Lower lobe of right lung (tissue), 2 donors: ENCODE measurements at places on chromosomes 5 and 9. TPM values are rescaled to one million over a fixed set of nuclear protein-coding genes. Genes with fewer than 3 reads are reported as not detected.
A peak's percentile ranks its signal among the peaks of the same experiment; 100 is the strongest.

The RNF183 gene
- not detected for total RNA-seq

The C5orf58 gene
- total RNA-seq, result not detected

The ROPN1L gene
- 11.5 TPM for total RNA-seq

The PLAC8L1 gene
- not detected for total RNA-seq

The SLC1A3 gene
- total RNA-seq, result 52.1 TPM

The SPINK13 gene
- total RNA-seq, result not detected

The KIF4B gene
- total RNA-seq, result not detected

The SLC6A18 gene
- not detected for total RNA-seq

DNA sequence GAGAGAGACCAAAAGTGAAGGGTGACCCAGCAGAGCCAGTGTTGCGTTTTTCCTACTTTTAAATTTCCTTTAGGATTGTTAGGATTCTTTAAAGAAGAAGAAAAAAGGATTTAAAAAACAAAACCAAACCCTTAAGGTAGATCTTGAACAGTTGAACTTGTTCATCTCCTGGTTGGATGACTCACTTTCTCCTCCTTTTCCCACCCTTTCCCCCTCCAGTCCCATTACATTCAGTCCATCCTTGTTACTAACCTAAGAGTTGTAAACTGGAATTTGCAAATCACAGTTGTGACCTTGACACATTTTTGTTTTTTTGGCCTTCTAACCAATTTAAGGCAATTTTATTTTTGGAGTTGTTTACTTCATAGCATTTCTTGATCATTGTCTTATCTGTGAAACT lies 289.2 kb downstream of the ARHGAP26 start:
- no peak for DNase-seq
- H3K27me3 ChIP-seq, result no peaks in the 10 kb centered on the region
- H3K4me3 ChIP-seq, result no peak overlapping the region
- no peaks in the 10 kb centered on the region for H3K36me3 ChIP-seq
- no peak overlapping the region for H3K27ac ChIP-seq

DNA sequence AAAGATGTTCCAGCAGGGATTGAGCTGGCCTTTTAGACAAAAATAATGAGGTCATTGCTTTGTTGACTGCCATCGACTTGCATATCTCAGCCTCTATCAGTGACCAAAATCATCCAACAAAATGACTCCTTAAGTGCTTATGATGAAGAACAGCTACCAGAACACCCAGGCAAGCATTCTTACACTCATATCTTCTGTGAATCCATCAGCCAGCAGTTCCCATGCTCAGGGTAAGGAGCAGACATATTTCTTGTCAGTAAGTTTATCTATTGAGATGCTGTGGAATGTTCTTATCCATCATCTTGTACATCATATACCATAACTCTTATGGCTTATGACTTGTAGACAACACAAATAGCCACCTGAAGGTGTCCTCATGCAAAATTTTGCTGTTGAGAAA lies 20.2 kb upstream of the SPDL1 start:
- DNase-seq, result no peak
- no peaks in the 10 kb centered on the region for H3K4me1 ChIP-seq
- H3K27ac ChIP-seq, result no peak overlapping the region
- no peaks in the 10 kb centered on the region for H3K27me3 ChIP-seq
- no peak overlapping the region for H3K4me3 ChIP-seq
- H3K36me3 ChIP-seq, result no peaks in the 10 kb centered on the region

DNA sequence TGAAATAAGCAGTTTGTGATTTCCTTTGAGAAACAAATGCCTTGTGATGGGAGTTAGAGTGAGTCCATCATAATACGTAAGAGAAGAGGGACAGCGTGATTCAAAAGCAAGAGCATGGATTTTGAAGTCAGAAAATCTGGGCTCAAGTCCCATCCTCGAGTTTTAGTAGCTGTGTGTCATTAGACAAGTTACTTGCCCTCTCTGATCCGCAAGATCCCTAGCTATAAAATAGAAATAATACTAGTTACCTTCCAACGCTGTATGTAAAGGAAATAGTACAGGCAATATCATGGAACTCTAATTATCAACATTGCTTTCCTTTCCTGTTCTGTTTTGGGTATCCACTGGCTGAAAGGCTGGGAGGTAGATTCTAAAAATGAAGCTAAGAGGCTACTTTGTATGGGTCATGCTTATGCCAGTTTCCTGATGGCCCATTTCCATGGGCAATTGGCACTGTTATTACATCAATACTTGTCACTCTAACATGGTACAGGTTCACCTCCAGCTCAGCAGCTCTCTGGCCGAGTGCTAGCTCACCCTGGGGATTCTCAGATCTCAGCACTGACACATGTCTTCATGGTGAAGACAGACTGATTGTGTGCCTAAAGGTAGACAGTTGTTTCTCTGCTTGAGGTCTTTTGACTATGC lies 241.7 kb upstream of the KLF4 start:
- H3K27me3 ChIP-seq, result no peaks in the 10 kb centered on the region
- DNase-seq, result no peak
- no peak overlapping the region for H3K27ac ChIP-seq
- H3K36me3 ChIP-seq, result no peaks in the 10 kb centered on the region

DNA sequence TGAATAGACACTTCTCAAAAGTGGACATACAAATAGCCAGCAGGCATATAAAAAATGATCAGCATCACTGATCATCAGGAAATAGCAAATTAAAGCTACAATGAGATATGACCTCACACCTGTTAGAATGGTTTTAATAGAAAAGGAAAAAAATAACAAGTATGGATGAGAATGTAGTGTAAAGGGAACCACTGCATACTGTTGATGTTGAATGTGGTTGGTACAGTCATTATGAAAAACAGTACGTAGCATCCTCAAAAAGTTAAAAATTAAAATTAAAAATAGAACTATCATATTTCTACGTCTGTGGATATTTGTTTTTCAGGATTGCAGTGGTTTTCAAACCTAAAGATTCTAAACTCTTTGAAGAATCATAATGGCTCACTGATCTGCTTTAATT lies 215.1 kb upstream of the NREP start:
- no peak overlapping the region for H3K27ac ChIP-seq
- no peaks in the 10 kb centered on the region for H3K27me3 ChIP-seq
- H3K4me1 ChIP-seq, result no peaks in the 10 kb centered on the region
- H3K4me3 ChIP-seq, result no peak overlapping the region

- peak overlapping the region; percentile 26 for H3K4me3 ChIP-seq
- no peaks in the 10 kb centered on the region for H3K36me3 ChIP-seq
- peak; percentile 73 for DNase-seq
- no peaks in the 10 kb centered on the region for H3K27me3 ChIP-seq
Observed at GRCh38 chr5:5270958-5271785, 131.0 kb downstream of the ADAMTS16 start.

DNA sequence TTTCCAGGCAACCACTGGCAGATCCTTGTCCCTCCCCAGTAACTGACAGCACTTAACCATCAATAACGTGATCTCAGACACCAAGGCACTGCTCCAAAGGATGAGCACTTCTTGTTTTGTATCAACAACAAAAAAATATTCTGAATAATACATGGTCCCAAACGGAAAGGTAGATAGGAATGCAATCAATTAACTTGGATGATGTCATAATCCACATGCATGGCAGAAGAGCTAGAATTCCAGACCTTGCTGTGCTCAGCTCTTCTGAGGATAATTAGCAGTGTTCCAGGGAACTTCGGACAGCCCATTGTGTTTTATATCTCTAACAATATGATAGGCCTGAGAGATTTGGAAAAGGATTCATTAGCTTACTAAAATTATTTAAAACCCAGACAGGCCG lies 288.4 kb upstream of the PCSK5 start:
- no peak overlapping the region for H3K27ac ChIP-seq
- no peak overlapping the region for H3K4me3 ChIP-seq
- H3K27me3 ChIP-seq, result no peaks in the 10 kb centered on the region
- H3K4me1 ChIP-seq, result peaks cover 5% of the 10 kb centered on the region
- no peaks in the 10 kb centered on the region for H3K36me3 ChIP-seq
- no peak for DNase-seq

DNA sequence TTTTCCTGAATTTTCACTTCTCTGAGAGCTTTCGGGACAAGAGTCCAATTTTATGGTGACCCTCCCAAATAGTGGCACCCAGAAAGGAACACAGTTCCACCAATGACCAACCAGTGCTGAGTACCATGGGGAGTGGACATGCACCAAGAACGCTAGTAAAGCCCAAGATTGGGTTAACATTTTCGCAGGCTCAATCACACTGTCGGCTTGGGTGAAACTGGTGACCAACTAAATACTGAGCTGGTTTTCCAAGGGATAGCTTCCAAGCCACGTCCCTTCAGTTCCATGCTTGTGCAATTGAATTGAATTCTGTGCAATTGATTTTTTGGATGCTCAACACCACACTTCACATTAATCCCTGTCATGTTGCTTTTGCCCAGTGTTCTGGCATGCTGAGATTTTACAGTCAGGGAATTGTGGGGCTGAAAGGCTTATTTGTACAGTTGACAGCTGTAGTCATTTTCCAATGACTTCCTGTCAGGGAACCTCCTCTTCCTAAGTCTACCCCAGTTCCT lies 37.6 kb upstream of the TRMT10B start:
- no peaks in the 10 kb centered on the region for H3K4me1 ChIP-seq
- H3K27me3 ChIP-seq, result peaks cover 8% of the 10 kb centered on the region
- no peaks in the 10 kb centered on the region for H3K36me3 ChIP-seq
- no peak overlapping the region for H3K4me3 ChIP-seq
- no peak overlapping the region for H3K27ac ChIP-seq

GRCh38 chr5:4646715-4647375 lies 493.3 kb upstream of the ADAMTS16 start:
- H3K27me3 ChIP-seq, result no peaks in the 10 kb centered on the region
- H3K27ac ChIP-seq, result no peak overlapping the region
- no peaks in the 10 kb centered on the region for H3K36me3 ChIP-seq
- no peaks in the 10 kb centered on the region for H3K4me1 ChIP-seq

GRCh38 chr5:150138551-150139265 lies 16.9 kb downstream of the PDGFRB start:
- H3K27ac ChIP-seq, result peak overlapping the region; percentile 73
- H3K4me3 ChIP-seq, result peak overlapping the region; percentile 14
- no peak for DNase-seq
- no peaks in the 10 kb centered on the region for H3K36me3 ChIP-seq
- H3K4me1 ChIP-seq, result peaks cover 61% of the 10 kb centered on the region

- no peaks in the 10 kb centered on the region for H3K4me1 ChIP-seq
- no peak overlapping the region for H3K4me3 ChIP-seq
- peak; percentile 53 for DNase-seq
- H3K27ac ChIP-seq, result no peak overlapping the region
- H3K27me3 ChIP-seq, result no peaks in the 10 kb centered on the region
Observed at GRCh38 chr5:62720031-62720441, 141.4 kb downstream of the LRRC70 start.

- H3K4me3 ChIP-seq, result no peak overlapping the region
- DNase-seq, result no peak
- no peak overlapping the region for H3K27ac ChIP-seq
- H3K36me3 ChIP-seq, result no peaks in the 10 kb centered on the region
- H3K27me3 ChIP-seq, result no peaks in the 10 kb centered on the region
Observed at GRCh38 chr5:5351288-5351979, 71.0 kb upstream of the ICE1 start.

DNA sequence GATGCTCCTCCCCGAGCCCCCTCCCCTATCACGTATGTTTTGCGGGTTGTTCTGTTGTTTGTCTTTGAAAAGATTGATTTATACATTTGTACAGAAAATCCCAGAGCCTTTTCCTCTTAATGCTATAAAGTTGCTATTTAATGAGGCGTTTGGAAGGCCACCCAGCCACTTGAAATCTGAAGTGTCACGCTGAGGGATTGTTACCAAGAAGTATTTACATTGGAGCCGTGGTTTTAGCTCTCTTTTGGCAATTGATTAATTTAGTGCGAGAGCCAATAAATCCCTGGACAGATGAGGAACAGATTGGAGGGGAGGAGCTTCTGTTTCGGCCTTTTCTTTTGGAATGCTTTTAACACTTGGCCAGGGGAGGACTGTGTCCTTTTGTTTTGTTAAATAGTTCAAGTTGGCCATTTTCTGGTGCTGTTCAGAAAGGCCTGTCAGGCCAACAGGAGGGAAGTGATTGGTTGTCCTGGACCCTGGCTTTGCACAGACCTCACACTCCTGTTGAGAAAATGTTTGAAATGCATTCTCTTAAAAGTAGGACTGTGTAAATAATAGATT lies 250.2 kb downstream of the PDZD2 start:
- no peak for DNase-seq
- no peak overlapping the region for H3K4me3 ChIP-seq
- no peaks in the 10 kb centered on the region for H3K27me3 ChIP-seq
- H3K36me3 ChIP-seq, result no peaks in the 10 kb centered on the region
- H3K4me1 ChIP-seq, result peaks cover 33% of the 10 kb centered on the region
- H3K27ac ChIP-seq, result peak overlapping the region; percentile 47

DNA sequence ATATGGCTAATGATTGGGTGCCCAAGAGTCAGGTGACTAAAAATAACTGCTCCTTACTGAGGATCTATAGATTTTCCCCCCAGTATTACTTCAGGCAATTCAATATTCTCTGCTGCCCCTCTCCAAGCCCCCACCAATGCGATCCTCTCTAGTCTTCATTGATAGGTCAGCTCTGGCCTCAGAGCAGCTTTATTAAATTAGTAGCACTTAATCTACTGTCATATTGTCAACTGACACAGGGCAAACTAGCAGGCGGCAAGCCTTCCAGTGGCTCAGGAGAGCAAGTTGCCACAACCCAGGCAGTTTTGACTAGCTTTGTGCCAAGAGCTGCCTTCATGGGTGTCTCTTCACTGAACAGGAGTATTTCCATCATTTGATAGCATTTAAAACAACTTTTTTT lies 462.9 kb downstream of the BNC2 start:
- H3K4me3 ChIP-seq, result no peak overlapping the region
- no peak overlapping the region for H3K27ac ChIP-seq
- no peak for DNase-seq
- no peaks in the 10 kb centered on the region for H3K4me1 ChIP-seq

GRCh38 chr9:27247756-27248155 lies 49.2 kb downstream of the EQTN start:
- H3K27ac ChIP-seq, result no peak overlapping the region
- peak; percentile 59 for DNase-seq
- no peaks in the 10 kb centered on the region for H3K27me3 ChIP-seq
- no peaks in the 10 kb centered on the region for H3K36me3 ChIP-seq

DNA sequence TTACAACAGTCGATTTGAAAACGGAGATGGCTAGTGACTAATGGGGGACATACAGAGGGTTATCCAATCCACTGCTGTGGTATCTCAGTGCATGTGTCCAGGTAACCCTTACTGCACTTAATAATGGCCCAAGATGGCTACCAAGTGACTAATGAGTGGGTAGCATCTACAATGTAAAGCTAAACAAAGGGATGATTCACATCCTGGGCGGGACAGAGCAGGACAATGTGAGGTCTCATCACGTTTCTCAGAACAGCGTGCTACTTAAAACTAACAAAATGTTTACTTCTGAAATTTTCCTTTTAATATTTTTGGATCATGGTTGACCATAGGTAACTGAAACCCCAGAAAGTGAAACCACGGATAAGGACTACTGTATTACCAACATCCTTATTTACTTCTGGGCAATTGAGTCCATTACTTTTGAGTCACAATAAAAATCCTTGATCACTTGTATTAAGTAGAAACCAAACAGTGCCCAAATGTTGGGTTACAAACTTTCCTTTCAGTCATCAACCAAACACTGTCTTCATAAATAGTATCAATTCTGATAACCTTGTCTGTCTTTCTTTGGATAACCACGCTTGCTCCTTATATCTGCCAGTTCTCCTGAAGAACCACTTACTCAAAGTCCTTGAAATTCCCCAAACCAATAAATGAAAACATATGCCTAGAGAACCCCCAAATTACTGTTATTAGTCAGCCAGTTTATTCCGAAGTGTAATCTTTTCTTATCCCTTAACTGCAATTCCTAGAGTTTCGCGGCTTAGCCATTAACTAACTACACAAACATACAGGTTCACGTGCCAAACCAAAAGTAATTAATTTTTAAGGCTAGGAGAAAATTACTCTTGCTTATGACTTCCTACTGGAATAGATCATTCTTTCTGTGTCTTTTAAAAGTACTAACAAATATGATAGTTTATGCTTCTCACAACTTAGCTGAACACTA lies 59.7 kb downstream of the ELL2 start:
- H3K36me3 ChIP-seq, result peaks cover 50% of the 10 kb centered on the region
- H3K4me1 ChIP-seq, result peaks cover 6% of the 10 kb centered on the region
- no peaks in the 10 kb centered on the region for H3K27me3 ChIP-seq
- H3K27ac ChIP-seq, result no peak overlapping the region
- no peak overlapping the region for H3K4me3 ChIP-seq
